ENCODE measurements at places on chromosomes 16 and 17. TPM values are rescaled to one million over a fixed set of nuclear protein-coding genes. Genes with fewer than 3 reads are reported as not detected.

DNA sequence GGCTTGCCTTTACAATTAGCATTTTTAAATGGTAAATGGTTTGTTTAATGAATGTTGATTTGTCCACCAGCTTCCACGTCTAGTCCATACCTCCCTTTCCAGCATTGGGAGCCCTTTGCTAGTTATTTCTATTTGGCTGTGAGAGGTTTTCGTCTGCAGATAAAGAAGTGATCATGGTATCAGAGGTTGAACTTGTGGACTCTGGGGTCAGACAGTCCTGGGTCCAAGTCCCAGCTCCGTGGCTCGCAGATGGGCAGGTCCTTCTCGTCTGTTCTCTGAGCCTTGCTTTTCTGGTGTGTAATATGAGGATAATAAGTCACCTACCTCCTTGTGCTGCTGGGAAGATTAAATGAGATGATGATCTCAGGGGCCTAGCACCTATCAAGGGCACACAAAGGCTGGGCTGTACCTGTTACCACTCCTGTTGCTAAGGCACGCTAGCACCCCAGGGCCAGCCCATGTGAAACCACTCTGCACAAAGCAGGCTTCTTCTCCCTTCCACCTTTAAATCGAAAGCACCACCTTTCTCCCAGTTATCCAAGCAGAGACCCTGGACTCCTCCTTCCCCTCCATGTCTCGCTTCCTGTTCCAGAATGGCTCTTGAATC lies 103.9 kb downstream of the GNAO1 start:
- no peak for DNase-seq

Gene TM4SF5
- not detected for total RNA-seq

- no peak for DNase-seq
Measured at GRCh38 chr16:88896238-88897070, 30.0 kb upstream of the PABPN1L start.

Gene G6PC1
- total RNA-seq = not detected

Gene TLCD2
- total RNA-seq = 0.54 TPM

- no peak for DNase-seq
Measured at GRCh38 chr17:57905875-57906455, 49.2 kb downstream of the CUEDC1 start.

Gene DVL2
- 78.6 TPM for total RNA-seq

- no peak for DNase-seq
Measured at GRCh38 chr16:67283039-67283825, 3.9 kb downstream of the PLEKHG4 start.

Gene ARHGDIG
- total RNA-seq = 0.27 TPM

Gene FOXL1
- under 0.01 TPM for total RNA-seq

GRCh38 chr16:21314339-21314738 lies 36.2 kb upstream of the CRYM start:
- DNase-seq = no peak

Gene NTN3
- total RNA-seq = under 0.01 TPM

Gene CFAP52
- total RNA-seq = under 0.01 TPM

Gene HSD17B2
- under 0.01 TPM for total RNA-seq

DNA sequence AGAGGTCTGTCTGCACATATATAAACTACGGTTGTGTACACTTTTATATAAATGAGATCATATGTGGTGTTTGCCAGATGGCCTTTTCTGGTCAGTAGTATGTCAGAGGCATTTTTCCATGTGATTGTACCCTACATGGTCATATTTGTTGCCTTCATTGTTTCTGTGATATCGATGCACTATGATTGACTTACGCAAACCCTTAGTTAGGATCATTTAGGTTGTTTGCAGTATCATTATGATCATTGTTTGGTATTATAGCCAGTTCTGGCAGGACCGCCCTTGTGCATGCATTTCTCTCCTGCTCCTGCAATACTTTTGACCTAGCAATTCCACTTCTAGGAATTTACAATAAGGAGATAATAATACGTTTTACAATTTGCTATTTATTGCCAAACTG lies 169.1 kb downstream of the MSI2 start:
- no peak for DNase-seq

Gene KRT25
- not detected for total RNA-seq

Gene KRTAP2-3
- total RNA-seq = not detected

- DNase-seq = no peak
Measured at GRCh38 chr17:17779015-17779611, 57.7 kb downstream of the SREBF1 start.

GRCh38 chr17:8918807-8919465 lies 46.6 kb downstream of the PIK3R5 start:
- DNase-seq = no peak

- DNase-seq = peak; percentile 69
Measured at GRCh38 chr16:89700649-89701424, 668 bp downstream of the SPATA2L start.

DNA sequence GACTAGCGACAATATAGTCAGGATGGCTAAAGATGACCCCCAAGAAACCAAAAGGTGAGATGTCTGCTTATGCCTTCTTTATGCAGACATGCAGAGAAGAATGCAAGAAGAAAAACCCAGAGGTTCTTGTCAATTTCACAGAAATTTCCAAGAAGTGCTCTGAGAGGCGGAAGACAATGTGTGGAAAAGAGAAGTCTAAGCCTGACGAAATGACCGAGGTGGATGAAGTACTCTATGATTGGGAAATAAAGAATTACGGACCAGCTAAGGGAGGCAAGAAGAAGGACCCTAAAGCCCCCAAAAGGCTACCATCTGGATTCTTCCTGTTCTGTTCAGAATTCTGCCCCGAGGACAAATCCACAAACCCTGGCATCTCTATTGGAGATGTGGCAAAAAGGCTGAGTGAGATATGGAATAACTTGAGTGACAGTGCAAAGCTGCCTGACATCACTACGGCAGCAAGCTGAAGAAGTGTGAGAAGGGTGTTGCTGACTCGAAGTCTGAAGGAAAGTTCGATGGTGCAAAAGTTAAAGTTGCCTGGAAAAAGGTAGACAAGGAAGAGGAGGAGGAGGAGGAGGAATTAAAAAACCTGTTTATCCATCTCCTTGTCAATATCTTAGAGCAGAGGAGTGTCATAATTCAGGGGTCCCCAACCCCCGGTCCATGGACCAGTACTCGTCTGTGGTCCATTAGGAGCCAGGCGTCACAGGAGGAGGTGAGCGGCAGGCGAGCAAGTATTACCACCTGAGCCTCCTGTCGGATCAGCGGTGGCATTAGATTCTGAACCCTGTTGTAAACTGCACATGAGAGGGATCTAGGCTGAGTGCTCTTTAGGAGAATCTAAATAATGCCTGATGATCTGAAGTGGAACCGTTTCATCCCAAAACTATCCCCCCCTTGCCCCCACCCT lies 25.1 kb upstream of the ADGRG1 start:
- no peak for DNase-seq

Gene SLC13A5
- under 0.01 TPM for total RNA-seq

DNA sequence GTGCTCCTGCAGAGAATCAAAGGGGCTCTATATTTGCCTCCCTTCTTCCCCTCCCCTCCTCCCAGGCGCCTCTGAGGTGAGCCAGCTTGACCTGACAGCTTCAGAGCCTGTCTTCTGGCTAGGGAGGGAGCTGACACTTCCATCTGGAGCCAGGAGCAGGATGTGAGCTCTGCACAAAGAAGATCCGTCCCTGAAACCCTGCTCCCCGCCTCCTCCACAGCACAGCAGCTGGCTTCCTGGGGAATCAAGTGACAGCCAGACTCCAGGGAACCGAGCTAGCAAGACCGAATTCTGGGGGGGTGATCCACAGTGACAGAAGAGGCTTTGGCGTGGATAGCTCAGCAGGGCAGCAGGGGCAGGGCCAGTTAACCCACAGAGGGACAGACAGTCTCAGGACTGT lies 37.2 kb downstream of the CCDC182 start:
- no peak for DNase-seq

- no peak for DNase-seq
Measured at GRCh38 chr17:78376161-78376560, 2.3 kb upstream of the PGS1 start.

Gene ACSM3
- total RNA-seq = 67.1 TPM

- no peak for DNase-seq
Measured at GRCh38 chr16:84268291-84269040, 26.2 kb upstream of the WFDC1 start.

GRCh38 chr16:88681709-88682451 lies 4.4 kb downstream of the SNAI3 start:
- peak; percentile 90 for DNase-seq

Measured in hematopoietic multipotent progenitor cell (in vitro differentiated cells).